ENCODE measurements at places on chromosomes 2 and 18.

DNA sequence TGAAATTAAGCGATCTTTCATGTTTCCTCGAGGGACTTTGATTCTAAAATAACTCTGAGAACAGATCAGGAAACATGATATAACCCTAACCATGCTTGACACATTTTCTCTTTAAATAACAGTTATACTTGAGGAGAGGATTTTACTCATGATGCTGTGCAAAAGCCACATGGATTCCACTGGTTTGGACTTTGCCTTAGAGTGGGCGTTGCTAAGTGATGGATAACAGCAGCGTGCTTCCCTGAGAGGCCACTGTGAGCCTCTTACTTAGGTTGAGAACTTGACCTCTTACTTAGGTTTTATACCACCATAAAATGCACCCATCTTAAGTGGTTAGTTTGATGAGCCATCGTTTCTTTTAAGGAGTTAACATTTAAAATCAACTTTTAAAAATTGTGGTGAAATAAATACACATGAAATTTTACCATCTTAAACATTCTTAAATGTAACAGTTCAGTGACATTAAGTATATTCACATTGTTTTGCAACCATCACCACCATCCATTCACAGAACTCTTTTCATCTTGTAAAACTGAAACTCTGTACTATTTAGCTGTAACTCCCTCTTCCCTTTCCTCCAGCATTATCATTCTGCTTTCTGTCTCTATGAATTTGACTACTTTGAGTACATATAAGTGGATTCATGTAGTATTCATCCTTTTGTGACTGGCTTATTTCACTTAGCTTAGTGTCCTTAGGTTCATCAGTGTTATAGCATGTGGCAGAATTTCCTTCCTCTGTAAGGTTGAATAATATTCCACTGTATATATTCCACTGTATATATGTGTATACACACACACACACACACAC, 22.6 kb downstream of the ANXA4 start:
- no peak for DNase-seq

DNA sequence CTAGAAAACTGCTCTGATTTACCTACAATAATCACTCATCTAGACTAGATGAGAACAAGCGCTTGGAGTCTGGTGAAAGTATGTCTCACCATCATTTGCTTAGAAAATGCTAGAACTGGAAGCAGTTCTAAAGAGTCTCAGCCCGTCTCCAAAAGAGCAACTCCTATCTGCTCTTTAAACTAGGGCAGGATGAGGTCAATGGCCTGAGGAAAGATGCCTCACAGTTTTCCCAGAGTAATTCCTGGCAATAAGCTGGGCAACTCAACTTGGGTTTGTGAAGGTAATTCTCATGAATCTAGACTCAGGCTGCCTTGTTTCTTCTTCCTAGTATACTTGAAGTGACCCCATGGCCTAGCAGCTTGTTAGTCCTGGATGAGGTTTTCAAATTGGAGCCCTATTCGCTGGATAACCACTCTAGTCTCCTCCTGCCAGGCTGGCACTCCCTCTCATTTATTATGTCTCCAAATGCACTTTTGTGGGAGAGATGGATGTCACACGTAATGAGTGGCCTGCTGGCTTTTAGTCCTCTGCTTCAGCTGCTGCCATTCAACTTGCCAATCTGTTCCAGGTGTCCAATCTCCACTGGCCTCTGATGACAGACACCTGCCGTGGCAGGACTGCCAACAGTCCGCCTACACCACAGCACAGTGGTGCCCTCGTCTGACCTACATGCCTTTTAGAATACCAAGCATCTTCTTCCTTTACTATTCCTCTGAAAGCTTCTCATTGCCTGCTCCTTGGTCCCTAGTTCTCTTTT, 80.9 kb downstream of the CABYR start:
- no peak for DNase-seq

DNA sequence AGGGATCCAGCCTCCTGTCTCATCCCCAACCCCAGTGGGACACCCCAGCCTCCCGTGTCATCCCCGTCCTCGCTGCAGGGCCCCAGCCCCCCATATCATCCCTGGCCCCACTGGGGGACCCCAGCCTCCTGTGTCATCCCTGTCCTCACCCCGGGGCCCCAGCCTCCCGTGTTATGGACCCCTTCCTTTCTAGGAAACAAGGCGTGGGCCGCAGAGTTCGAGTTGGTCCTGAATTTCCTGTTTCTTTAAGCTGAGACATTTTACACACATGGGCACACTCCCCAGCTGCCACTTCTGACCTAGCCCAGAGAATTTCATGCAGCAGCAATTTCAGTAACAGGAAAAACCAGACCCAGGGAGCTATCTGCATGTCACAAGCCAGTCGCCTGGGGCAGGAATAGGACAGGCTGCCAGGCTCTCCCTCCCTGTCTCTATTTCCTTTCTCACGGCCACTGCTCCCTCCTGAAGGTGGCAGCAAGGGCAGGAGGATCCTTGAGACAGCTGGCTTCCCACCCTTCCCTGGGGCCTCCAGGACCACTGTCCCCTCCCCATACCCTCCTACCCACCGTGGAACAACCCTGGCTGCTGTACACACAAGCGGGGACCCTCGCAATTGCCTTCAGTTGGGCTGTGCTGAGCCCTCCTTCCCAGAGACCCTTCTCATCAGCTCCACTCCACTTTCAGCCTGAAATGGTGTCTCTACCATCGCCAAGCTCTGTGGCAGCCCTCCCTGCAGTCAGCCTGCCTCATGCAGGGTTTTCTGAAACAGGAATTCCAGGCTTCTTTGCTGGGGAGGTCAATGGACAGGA, 141.9 kb upstream of the ID2 start:
- DNase-seq, result peak; percentile 50

GRCh38 chr2:46538393-46538792, 59.0 kb downstream of the TMEM247 start:
- DNase-seq, result no peak

- DNase-seq, result no peak
These were observed 41.0 kb upstream of the ZFP36L2 start for GRCh38 chr2:43267381-43267780.

- no peak for DNase-seq
These were observed 21.6 kb upstream of the SP3 start for GRCh38 chr2:173986805-173987204.

GRCh38 chr2:239177325-239177724, 223.5 kb downstream of the HDAC4 start:
- DNase-seq, result no peak

GRCh38 chr2:64143169-64144056, 807 bp downstream of the PELI1 start:
- no peak for DNase-seq

- no peak for DNase-seq
These were observed 50.1 kb downstream of the FEZ2 start for GRCh38 chr2:36547906-36548305.

DNA sequence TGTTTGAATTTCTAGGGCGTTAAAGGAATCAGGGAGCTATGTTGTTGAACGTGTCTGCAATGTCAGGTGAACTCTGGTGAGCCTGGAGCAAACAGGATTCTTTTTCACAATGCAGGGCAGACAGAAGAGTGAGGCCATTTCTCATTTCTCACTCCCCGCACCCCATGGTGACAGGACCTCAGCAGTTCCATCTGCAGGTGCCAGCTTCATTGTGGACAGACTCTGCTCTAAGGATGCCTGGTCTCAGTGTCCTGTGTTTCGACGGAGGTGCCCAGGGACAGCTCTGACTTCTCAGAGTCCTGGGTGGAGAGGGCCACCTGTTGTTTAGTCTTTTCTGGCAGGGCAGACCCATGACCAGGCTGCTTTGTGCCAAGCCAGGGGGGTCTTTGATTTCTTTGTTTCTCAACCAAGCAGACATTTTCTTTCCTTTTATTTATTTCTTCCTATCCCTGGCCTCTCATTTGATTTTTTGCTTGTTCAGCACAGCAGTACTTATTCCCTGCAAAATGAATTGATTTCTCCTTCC, 201.5 kb downstream of the RNF144A start:
- DNase-seq, result no peak

GRCh38 chr2:205495819-205496218, 186.5 kb upstream of the NRP2 start:
- DNase-seq, result no peak

DNA sequence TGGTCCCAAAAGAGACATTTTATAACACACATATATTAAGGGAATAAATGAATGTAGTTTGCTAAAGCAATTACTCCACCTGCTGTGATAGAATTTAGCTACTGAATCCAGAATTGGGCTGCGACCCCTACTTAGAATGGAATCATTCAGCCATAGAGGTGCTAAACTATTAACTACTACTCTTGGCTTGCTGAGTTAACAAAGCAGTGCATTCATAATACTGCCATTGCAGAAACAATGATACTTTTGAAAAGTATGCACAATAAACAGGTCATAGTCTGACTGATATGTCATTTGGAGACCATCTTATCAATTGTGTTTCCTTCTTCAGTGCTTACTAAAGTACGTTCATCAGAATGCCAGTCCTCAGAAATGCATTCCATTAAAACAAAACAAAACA, 273.6 kb downstream of the PIEZO2 start:
- DNase-seq, result no peak

DNA sequence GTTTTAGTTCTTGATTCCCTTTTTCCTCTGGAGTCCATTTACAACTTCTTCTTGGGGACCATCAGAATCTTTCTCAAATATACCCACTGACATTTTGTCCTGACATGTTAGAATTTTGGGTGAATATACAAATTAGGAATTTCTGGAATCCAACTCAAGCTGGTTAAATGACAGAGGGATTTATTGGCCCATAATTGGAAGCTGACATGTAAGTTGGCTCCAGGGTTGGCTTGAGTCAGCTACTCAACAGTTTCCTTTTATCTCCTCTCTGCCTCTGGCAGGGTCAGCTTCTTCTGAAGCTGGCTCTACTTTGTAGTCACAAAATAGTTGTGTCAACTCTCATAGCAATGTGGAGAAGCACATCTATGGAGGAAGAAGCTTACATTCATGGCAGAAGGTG, 36.6 kb upstream of the PPP1R1C start:
- DNase-seq, result no peak

DNA sequence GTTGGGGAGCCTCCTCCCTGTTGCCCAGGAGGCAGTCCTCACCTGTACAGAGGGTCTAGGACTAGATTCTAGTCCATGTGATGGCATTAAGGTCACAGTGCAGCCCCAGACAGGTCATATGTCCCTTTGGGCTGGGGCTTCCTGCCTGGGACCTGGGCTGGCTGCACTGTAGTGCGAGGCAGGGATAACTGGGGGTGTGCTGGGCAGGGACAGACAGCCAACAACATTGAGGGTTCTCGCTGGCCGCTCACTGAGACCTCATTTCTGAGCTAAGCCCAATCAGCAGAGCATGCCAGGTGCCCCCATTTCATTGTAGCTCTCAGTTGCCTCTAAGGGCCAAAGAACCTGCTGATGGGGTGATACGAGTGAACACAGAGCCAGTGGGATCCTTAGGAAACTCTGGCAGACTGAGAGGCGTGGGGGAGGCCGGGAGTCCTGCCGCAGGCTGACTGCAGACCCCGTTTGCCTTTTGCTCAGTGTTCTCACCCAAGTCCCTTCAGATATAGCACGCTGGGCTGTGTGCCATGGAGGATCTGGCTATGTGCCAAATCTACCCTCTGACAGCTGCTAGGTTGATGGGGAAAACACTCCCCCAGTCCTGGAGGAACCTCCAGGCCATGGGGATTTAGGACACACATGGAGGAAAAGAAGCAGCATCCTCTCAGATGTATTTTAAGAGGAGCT, 51.9 kb downstream of the DYSF start:
- DNase-seq, result no peak

DNA sequence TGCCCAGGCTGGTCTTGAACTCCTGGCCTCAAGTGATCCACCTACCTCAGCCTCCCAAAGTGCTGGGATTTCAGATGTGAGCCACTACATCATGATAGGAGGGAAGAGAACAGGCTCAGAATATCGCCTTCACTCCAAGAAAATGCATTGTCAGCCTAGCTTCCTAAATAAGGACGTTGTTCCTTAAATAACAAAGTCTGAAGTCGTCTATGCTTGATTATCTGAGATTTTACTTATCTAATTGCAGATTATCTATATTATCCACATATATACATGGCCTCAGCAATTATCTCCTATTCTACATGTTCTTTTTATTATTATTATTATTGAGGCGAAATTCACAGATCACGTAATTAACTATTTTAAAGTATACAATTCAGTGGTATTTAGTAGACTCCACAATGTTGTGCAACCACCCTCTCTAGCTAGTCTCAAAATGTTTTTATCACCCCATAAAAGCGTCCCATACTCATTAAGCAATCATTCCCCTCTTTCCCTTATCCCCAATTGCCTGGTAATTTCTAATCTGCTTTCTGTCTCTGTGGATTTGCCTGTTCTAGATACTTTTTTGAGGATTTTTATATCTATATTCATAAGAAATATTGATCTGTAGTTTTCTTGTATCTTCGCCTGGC, 95.1 kb upstream of the RFX8 start:
- DNase-seq, result no peak

DNA sequence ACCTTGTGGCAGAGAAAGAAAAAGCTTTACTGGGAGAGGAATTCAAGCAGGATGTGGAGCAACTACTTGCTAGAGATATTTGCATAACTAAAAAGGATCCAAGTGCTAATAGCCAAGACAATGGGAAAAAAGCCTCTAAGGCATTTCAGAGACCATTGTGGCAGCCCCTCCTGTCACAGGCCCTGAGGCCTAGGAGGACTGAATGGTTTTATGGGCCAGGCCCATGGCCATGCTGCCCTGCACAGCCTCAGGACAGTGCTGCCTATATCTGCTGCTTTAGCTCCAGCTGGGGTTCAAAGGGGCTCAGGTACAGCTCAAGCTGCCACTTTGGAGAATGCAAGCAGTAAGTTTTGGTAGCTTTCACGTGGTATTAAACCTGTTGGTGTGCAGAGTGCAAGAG, 17.1 kb upstream of the MRPS5 start:
- DNase-seq, result no peak

- no peak for DNase-seq
These were observed 364.2 kb downstream of the NYAP2 start for GRCh38 chr2:225763711-225764110.

DNA sequence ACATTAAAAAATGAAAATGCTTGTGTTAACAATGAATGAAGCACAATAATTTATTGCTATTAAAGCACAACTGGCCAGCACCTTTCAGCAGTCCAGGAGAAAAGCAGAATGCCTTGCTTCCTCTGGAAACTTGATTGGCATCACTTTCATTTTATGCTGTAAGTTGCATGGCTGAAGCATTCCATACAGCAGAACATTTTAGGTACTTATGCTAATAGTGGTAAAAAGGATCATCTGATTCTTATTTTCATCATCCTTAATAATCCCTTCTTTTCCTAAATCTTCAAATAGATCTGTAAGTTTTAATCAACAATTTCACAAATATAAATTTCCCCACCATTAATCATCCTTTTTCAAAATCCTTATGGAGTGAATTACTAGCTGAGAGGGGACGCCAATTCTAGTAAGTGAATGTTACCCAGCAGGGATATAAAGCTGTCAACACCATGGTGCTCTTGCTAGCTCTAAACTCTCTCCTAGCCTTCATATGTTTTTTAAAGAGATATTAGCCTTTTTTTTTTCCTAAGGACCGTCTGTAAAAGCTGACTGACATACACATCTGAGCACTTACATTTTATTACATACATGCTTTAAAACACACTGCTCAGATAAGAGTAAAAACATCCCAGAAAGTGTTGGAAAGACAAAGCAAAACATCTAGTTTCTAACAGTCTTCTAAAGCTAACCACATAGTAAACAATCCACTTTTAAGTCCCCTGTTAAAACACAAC, 5.3 kb downstream of the SATB2 start:
- no peak for DNase-seq

Data from NCI-H1048 (cell line).